Foreskin keratinocyte (primary cell): ENCODE measurements at places on chromosomes 3 and 15. TPM values are rescaled to one million over a fixed set of nuclear protein-coding genes. Genes with fewer than 3 reads are reported as not detected.

The EPB42 gene
- not detected in 2 replicates for polyA plus RNA-seq

The AMIGO3 gene
- 0.32 and 0.34 TPM in 2 replicates for polyA plus RNA-seq

The MYO5C gene
- 0.08 and 0.28 TPM in 2 replicates for polyA plus RNA-seq

The CHRM5 gene
- polyA plus RNA-seq: not detected in 2 replicates

The GP9 gene
- polyA plus RNA-seq: not detected in 2 replicates

The ULK4 gene
- 4.5 and 5.6 TPM in 2 replicates for polyA plus RNA-seq

The SAMD7 gene
- polyA plus RNA-seq: not detected in 2 replicates

The PRICKLE2 gene
- polyA plus RNA-seq: 1.2 TPM in 2 replicates

The ARRDC4 gene
- 3.8 and 4.9 TPM in 2 replicates for polyA plus RNA-seq

The IDH3A gene
- polyA plus RNA-seq: 34.6 and 48.0 TPM in 2 replicates

The SLC28A2 gene
- not detected in 2 replicates for polyA plus RNA-seq

The MYLK gene
- 0.72 and 0.78 TPM in 2 replicates for polyA plus RNA-seq

The ATP13A5 gene
- polyA plus RNA-seq: not detected in 2 replicates

The MST1 gene
- polyA plus RNA-seq: 6.0 and 6.1 TPM in 2 replicates

The PARP3 gene
- polyA plus RNA-seq: 4.7 and 6.1 TPM in 2 replicates

The GRAMD2A gene
- polyA plus RNA-seq: 1.3 and 2.1 TPM in 2 replicates
